Activated naive CD8-positive, alpha-beta T cell treated with anti-CD3 and anti-CD28 coated beads, Interleukin-2, amount 50 U/mL, for 24 hours (primary cell): ENCODE measurements at places on chromosomes 7 and 10.

GRCh38 chr7:87100326-87100725 lies 40.9 kb upstream of the ELAPOR2 start:
- H3K27ac ChIP-seq = no peak overlapping the region
- H3K27me3 ChIP-seq = peaks cover 5% of the 10 kb centered on the region
- no peaks in the 10 kb centered on the region for H3K36me3 ChIP-seq

DNA sequence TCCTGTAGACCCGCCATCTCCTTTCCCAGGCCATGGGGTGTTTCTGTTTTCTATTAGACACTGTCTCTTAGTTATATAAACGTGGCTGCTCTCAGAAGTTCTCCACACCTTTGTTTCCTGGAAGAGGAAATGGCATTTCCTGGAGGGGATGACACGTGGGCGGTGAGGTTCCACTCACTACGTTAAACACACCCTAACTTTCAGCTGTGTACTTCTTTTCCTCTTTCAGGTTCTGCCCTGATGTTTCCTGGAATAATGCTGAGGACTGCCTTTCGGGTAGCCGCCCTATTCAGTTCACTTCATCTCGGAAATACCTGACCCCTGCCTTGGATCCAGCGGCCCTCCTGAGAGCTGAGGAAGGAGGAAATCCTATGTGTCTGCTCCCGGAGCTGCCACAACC lies 3.4 kb upstream of the PRKCQ start:
- H3K27ac ChIP-seq = peak overlapping the region; percentile 88
- peaks cover 71% of the 10 kb centered on the region for H3K4me1 ChIP-seq

DNA sequence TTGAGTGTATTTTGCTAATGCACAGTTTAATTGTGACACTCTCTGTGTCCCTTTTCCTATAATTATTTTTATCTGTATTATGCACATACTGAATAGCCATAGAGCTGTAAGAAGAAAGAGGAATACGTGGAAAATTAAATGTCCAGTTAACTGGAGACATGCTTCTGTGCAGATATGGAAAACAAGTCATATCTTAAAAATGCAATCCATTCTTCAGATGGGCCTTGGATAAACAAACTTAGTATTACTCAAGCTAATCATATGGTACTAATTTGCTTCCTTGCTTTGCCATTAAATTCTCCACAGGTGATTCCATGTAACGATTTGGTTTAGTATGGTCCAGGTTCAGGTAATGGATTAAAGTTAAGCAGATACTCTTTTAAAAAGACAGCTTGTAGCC lies 201.2 kb upstream of the CELF2 start:
- no peaks in the 10 kb centered on the region for H3K4me1 ChIP-seq
- no peak overlapping the region for H3K4me3 ChIP-seq
- H3K27me3 ChIP-seq = no peaks in the 10 kb centered on the region
- no peak overlapping the region for H3K27ac ChIP-seq

DNA sequence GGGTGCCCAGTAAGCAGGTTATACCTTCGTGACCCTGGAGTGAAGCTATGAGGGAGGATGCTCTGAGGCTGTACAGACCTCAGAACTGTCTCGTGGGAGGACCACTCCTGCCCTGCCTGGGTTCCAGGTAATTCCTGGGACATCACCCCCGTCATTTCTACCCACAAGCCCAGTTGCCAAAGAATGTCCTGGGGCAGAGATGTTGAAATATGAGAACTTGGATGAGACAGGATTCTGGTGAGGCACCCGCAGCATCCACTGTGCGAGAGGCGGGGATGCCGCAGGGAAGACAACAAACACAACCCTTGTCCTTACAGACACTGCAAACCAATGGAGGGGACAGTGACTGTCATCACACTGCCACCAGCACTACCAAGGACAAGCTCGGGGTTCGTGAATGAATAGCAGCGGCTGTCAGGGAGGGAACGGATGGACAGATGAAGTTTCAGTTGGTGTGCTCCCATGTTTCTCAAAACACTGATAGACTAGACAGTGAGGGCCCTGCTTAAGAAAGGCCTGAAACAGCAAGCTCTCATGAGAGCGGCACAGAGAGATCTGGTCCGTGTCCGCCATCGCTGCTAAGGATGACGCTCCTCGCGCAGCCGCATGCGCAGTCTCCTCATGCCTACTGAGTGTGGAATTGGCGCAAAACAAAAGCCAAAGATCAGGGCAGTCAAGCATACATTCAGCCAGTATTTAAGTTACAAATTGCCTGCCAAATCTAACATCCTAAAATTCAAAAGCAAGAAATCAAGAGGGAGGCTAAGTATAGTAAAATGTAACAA lies 82.0 kb upstream of the RHEB start:
- peaks cover 11% of the 10 kb centered on the region for H3K4me1 ChIP-seq
- DNase-seq = no peak
- peaks cover 3% of the 10 kb centered on the region for H3K36me3 ChIP-seq
- no peaks in the 10 kb centered on the region for H3K27me3 ChIP-seq
- H3K4me3 ChIP-seq = no peak overlapping the region

GRCh38 chr7:100465299-100465698 lies 1.2 kb upstream of the SPACDR start:
- peaks cover 5% of the 10 kb centered on the region for H3K36me3 ChIP-seq
- no peak overlapping the region for H3K27ac ChIP-seq
- H3K4me1 ChIP-seq = peaks cover 7% of the 10 kb centered on the region
- no peaks in the 10 kb centered on the region for H3K27me3 ChIP-seq

DNA sequence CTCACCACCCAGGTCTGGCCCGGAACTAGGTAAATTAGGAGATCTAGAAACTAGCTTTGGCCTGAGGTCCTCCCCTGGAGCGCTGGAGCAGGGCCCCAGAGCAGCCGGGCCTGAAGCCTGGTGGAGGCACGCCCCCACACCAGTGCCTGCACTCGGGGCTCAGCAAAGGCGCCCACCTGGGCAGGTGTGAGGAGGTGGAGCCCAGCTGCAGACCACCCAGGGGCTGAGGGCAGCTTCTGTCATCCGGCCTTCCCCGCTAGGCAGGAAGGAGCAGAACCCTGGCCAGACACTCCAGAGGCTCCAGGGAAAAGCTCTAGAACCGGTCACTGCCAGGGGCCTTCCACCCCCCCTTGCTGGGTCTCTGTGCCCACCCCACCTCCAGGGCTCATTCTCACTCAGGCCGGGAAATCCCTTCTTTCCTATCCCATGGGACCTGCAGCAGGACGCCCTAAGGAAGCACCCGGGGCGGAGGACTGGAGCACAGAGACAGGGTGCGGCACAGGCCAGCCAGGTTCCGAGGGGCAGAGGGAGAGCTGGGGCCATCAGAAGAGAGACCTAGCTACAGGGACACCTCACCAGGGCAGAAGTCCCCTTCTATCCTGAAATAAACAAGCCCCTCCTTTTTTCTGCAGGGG lies 161.2 kb downstream of the NRF1 start:
- H3K4me3 ChIP-seq = no peak overlapping the region
- peaks cover 14% of the 10 kb centered on the region for H3K27me3 ChIP-seq
- no peak overlapping the region for H3K27ac ChIP-seq
- H3K36me3 ChIP-seq = no peaks in the 10 kb centered on the region

DNA sequence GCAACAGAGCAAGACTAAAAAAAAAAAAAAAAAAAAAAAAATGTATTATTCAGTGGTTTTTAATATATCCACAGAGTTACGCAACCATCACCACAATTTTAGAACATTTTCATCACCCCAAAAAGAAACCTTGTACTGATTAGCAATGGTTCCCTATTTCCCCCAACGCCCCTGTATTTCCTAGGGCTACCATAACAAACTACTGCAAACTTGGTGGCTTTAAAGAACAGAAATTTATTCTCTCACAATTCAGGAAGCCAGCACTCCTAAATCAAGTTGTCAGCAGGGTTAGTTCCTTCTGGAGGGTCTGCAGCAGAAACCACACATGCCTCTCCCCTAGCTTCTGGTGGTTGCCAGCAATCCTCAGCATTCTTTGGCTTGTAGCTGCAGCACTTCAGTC lies 5.9 kb upstream of the NUP42 start:
- DNase-seq = no peak
- no peaks in the 10 kb centered on the region for H3K36me3 ChIP-seq
- no peaks in the 10 kb centered on the region for H3K27me3 ChIP-seq
- H3K27ac ChIP-seq = no peak overlapping the region
- H3K4me1 ChIP-seq = peaks cover 6% of the 10 kb centered on the region

DNA sequence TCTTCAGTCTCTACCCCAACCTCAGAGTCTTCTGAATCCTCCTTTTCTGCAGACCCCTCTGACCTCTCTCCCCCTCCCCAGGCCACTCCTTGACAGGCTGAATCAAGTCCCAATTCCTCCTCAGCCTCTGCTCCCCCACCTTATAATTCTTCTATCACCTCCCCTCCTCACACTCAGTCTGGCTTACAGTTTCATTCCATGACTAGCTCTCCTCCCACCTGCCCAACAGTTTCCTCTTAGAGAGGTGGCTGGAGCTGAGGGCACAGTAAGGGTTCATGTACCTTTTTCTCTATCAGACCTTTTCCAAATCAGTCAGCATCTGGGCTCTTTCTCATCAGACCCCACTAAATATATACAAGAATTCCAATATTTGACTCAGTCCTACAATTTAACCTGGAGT lies 14.6 kb upstream of the LRRC61 start:
- no peaks in the 10 kb centered on the region for H3K4me1 ChIP-seq
- H3K27ac ChIP-seq = no peak overlapping the region
- H3K36me3 ChIP-seq = no peaks in the 10 kb centered on the region
- no peak overlapping the region for H3K4me3 ChIP-seq

- peaks cover 3% of the 10 kb centered on the region for H3K27me3 ChIP-seq
- peaks cover 27% of the 10 kb centered on the region for H3K4me1 ChIP-seq
- H3K36me3 ChIP-seq = no peaks in the 10 kb centered on the region
- peak overlapping the region; percentile 75 for H3K27ac ChIP-seq
Observed at GRCh38 chr7:142353147-142354060, 95.5 kb upstream of the PRSS58 start.

DNA sequence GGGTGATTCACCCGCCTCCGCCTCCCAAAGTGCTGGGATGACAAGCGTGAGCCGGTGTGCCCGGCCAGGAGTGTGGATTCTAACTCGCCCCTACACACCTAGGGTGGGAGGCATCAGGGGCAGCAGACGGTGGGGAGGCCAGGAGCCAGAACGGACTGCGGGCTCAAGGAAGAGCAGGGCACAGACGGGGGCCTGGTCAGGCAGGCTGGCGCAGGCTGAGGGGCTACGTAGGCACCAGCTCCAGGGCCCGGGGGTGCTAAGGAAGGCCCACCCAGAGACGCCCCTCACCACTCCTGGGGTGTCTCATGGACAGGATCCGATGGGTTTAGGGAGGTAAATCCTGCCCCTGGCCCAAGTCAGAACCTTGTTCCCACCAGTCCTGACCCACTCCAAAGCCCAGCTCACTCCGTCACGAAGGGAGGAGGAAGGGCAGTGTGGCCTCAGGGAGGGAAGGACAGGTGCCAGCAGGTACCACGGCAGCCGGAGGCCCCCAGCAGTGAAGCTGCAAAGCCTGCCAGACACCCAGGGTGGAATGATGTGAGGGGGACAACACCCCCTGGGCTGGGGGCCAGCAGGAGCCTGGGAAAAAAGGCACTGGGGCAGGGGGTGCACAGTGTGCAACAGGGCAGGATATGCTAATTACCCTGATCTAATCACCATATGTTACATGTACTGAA lies 251.4 kb downstream of the MAD1L1 start:
- H3K27me3 ChIP-seq = no peaks in the 10 kb centered on the region
- H3K4me3 ChIP-seq = no peak overlapping the region
- H3K27ac ChIP-seq = no peak overlapping the region
- DNase-seq = no peak

DNA sequence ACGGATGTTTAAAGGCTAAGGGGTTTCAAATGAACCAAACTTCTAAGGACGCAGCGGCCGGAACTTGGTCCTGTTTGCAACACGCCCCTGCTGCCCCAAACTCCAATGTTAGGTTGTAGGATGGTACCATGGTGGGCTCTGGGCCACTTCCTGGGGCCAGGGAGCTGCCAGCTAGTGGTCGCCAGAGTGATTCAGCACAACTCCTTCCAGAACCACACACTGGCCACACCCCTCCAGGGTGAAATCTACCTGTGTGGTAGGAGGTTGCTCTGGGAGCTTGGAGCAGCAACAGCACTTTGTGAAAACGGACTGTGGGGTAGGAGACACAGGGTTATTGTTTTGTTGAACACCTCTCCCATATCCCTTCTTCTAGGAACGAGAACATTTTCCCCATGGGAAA lies 161.1 kb downstream of the FANK1 start:
- no peak for DNase-seq
- H3K27me3 ChIP-seq = peaks cover 7% of the 10 kb centered on the region
- H3K4me1 ChIP-seq = no peaks in the 10 kb centered on the region
- H3K27ac ChIP-seq = no peak overlapping the region

DNA sequence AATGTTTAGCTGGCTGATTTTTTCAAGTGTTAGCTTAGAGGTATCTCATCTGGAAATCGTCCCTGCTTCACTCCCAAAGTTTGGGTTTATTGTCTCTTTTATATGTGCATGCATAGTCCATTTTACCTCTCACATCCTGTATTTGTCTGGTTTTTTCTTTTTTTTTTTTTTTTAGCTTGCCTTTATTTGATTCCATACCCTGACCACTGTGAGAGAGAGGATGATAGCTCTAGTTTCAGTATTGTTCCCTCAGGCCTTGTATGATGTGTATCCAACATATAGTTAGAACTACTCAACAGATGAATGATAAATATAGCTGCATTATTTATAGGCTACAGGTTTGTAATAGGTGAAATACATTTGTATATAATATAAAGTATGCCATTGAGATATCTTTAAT lies 29.9 kb downstream of the PCGF5 start:
- H3K27ac ChIP-seq = peak overlapping the region; percentile 4
- no peaks in the 10 kb centered on the region for H3K27me3 ChIP-seq
- no peaks in the 10 kb centered on the region for H3K4me1 ChIP-seq
- H3K4me3 ChIP-seq = no peak overlapping the region

DNA sequence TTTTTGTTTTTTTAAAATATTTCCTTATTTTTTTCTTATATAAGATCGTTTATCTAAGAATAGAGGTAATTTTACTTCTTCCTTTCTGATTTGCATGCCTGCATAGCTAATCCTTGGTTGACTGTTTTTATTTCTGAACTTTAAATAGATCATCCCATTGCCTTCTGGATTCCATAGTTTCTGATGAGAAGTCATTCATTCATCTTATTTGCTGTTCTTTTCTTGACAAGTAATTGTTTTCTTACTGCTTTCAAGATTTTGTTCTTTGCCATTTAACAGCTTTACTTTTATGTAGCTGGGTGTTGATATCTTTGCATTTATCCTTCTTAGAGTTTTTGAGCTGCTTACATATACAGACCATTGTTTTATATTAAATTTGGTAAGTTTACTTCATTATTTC lies 437.9 kb downstream of the SDK1 start:
- H3K27ac ChIP-seq = no peak overlapping the region
- peaks cover 7% of the 10 kb centered on the region for H3K27me3 ChIP-seq
- H3K36me3 ChIP-seq = no peaks in the 10 kb centered on the region
- no peaks in the 10 kb centered on the region for H3K4me1 ChIP-seq
- no peak for DNase-seq
